ENCODE measurements at places on chromosomes 3 and 15. TPM values are rescaled to one million over a fixed set of nuclear protein-coding genes. Genes with fewer than 3 reads are reported as not detected.

The ERICH6 gene
- 0.03 TPM for total RNA-seq

The PROS1 gene
- total RNA-seq, result 72.8 TPM

The IRAK2 gene
- total RNA-seq, result 22.7 TPM

The SYNPR gene
- not detected for total RNA-seq

The EOMES gene
- not detected for total RNA-seq

The DPH3 gene
- 23.7 TPM for total RNA-seq

The ADCY5 gene
- total RNA-seq, result 0.13 TPM

The TMEM207 gene
- total RNA-seq, result not detected

Measured in smooth muscle cell of the pulmonary artery (primary cell).